NCI-H1092 treated with DMSO at 0.1 percent for 48 hours (cell line): ENCODE measurements at places on chromosomes 3 and 15.
A peak's percentile ranks its signal among the peaks of the same experiment; 100 is the strongest.

- DNase-seq: no peak
Observed at GRCh38 chr3:20552605-20553275, 366.7 kb upstream of the SGO1 start.

- DNase-seq: no peak
Observed at GRCh38 chr15:50113187-50113505, 5.9 kb downstream of the ATP8B4 start.

DNA sequence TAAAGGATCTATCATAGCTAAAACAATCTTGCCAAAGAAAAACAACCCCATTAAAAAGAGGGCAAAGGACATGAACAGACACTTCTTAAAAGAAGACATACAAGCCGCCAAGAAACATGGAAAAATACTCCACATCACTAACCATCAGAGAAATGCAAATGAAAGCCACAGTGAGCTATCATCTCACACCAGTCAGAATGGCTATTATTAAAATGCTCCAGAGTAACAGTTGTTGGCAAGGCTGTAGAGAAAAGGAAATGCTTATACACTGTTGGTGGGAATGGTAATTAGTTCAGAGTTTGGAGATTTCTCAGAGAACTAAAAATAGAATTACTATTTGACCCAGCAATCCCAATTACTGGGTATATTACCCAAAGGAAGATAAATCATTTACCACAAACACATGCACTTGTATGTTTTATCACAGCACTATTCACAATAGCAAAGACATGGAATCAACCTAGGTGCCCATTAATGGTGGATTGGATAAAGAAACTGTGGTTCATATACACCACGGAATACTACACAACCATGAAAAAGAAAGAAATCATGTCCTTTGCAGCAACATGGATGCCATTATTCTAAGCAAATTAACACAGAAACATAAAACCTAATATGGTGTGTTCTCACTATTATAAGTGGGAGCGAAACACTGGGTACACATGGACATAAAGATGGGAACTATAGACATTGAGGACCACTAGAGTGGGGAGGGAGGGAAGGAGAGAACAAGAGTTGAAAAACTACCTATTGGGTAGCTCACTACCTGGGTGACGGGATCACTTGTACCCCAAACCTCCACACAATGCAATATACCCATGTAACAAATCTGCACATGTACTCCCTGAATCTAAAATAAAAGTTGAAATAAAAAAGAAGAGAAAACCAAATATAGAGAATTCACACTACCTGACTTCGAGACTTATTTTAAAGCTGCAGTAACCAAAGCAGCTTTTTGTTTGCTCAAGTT is 32.6 kb downstream of the ITGA11 start:
- no peak for DNase-seq

DNA sequence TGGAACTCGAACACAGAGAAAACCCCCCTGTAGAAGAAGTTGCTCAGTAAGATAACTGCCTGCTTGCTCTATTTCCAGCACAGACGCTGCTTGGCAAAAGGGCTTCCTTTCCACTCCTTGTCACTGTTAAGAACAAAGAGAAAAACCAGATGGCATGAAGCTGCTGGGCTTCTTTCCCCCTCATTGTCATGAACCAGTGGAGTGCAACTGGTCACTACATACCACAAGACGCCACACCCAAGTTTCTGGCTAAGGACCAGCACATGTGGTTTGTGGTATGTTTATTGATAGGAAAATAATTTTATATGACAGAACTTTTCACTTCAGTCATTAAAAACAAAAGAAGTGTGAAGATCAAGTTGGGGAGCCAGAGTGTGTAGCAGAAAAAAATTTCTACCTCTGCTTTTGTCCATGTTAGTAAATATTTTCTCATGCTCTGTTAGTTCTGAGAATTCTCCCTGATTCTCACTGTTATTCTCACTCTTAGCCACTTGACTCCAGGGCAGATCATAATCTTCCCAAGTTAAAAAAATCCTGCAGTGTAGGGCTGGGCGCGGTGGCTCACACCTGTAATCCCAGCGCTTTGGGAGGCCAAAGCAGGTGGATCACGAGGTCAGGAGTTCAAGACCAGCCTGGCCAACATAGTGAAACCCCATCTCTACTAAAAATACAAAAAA is 37.9 kb downstream of the CLK3 start:
- DNase-seq: no peak

DNA sequence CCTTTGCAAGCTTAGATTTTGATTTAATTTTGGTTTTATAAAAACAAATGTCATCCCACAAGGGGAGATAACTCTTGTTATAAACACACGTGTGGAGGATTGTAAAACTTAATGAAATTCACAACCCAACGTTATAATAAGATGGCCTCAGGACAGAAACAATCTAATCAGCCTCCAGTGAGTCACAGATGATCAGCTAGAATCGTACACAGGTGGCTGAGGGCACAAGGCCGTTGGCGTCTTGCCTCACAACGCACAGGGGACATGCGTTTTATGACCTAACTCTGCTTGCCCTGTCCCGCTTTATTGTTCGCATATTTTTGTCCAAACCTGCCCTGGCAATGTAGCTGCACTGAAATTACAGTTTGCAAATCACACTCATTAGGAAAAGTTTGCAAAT is 121.9 kb upstream of the PDZRN3 start:
- no peak for DNase-seq

DNA sequence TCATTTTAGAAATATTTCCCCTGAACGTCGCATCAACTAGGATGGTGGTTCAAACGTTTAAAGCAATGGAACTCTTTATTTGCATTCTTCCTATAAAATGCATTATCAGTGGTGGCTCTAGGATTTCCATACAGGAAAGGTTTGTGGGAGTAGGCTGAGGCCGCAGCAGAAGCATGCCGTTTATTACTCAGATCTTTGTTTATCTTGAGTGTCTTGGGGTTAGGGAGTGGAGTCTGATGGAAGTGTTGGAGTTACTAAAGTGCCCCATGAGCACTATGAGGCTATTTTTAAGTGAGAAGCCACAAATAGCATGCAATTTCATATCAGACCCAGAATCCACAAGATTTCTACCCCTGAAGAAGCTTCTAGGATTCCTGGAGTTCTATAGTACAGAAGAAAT is 26.2 kb downstream of the ATOSA start:
- no peak for DNase-seq

DNA sequence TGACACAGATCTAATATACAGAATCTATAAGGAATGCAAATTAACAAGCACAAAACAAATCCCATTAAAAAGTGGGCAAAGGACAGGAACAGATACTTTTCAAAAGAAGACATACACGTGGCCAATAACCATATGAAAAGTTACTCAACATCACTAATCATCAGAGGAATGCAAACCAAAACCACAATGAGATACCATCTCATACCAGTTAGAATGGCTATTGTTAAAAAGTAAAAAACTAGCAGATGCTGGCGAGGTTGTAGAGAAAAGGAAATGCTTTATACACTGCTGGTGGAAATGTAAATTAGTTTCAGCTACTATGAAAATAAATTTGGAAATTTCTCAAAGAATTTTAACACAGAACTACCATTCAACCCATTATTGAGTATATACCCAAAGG is 50.7 kb downstream of the ADAMTS17 start:
- no peak for DNase-seq

GRCh38 chr15:77633134-77633912 is 611 bp upstream of the LINGO1 start:
- peak; percentile 37 for DNase-seq

GRCh38 chr15:29045717-29046116 is 159.9 kb downstream of the APBA2 start:
- DNase-seq: no peak

DNA sequence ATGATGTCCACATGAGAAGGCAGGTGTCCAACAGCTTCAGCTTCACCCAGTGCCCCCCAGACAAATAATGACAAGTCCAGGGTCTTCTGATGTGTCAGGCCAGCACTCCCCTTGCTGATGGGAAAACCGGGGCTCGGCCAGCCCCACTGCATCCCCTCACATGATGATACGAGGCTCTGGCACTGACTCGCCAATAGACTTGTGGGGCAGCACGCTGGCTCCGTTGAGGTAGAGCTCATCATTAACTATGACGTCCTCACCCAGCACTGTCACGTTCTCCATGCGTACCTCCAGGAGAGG is 2.1 kb upstream of the AMIGO3 start:
- no peak for DNase-seq

- no peak for DNase-seq
Observed at GRCh38 chr3:24810881-24811280, 316.2 kb upstream of the THRB start.

- DNase-seq: no peak
Observed at GRCh38 chr3:196399485-196399945, 32.7 kb downstream of the UBXN7 start.

DNA sequence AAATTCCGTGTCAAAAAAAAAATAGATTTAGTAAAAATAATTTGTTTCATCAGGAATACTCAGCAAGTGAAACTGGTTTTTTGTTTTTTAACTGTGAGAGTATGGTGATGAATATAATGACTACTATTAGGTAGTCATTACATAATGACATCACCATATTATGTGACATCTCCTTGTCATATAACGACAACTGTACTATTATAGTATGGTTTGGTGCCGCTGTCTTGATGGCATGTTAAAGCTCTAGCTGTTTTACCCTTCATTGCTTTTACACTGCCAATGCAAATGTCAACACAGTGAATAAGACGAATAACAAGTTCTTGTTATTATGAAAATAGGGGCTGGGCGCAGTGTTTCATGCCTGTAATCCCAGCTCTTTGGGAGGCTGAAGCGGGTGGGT is 45.6 kb upstream of the FAH start:
- no peak for DNase-seq

GRCh38 chr3:9077029-9077428 is 113.8 kb upstream of the RAD18 start:
- no peak for DNase-seq
